COR-L47 (cell line): ENCODE measurements at places on chromosomes 2 and 18.

DNA sequence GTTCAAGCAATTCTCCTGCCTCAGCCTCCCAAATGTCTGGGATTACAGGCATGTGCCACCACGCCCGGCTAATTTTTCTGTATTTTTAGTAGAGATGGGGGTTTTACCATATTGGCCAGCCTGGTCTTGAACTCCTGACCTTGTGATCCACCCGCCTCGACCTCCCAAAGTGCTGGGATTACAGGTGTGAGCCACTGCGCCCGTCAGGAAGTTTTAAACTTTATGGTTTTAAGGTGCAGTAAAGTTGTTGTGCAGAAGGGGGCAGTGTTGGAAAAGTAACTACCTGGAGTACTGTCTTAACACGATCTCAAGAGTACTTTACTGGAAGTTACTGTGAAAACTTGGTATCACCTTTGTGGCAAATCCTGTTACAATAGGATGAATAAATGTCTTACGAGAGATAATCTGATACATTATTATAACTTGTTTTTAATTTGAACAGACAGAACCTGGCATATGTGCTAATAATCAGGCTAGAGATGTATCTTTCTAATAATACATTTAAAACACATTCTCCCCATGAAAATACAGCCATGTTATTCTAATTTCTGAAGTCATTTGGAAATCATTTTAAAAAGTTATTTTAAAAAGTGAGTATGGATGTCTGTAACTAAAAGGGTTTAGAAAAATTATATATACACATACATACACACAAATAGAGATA is 10.8 kb downstream of the SPDYA start:
- no peak for DNase-seq

- DNase-seq = no peak
Observed at GRCh38 chr2:96921561-96922319, 51.9 kb upstream of the SEMA4C start.

GRCh38 chr2:31386648-31387047 is 27.9 kb downstream of the XDH start:
- DNase-seq = peak; percentile 4

DNA sequence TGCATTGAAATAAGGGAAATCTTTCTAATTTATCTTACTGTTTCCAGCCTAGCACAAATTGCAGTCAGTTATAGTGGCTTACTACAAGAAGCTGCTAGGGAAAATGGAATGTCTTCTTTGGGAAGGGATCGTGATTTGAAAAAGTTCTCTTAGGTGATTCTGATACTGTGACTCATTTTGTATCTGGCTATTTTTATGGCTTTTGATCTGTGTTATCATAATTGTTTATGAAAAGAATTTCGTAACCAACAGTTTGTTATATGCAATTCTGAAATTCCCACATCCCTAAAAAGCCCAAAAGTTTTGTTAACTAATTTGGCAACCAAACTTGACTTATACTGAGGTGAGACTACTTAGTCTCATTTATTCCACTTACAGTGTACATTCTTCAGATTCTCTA is 12.4 kb downstream of the PTPN4 start:
- DNase-seq = no peak

GRCh38 chr2:163417596-163418337 is 318.0 kb downstream of the FIGN start:
- DNase-seq = no peak

DNA sequence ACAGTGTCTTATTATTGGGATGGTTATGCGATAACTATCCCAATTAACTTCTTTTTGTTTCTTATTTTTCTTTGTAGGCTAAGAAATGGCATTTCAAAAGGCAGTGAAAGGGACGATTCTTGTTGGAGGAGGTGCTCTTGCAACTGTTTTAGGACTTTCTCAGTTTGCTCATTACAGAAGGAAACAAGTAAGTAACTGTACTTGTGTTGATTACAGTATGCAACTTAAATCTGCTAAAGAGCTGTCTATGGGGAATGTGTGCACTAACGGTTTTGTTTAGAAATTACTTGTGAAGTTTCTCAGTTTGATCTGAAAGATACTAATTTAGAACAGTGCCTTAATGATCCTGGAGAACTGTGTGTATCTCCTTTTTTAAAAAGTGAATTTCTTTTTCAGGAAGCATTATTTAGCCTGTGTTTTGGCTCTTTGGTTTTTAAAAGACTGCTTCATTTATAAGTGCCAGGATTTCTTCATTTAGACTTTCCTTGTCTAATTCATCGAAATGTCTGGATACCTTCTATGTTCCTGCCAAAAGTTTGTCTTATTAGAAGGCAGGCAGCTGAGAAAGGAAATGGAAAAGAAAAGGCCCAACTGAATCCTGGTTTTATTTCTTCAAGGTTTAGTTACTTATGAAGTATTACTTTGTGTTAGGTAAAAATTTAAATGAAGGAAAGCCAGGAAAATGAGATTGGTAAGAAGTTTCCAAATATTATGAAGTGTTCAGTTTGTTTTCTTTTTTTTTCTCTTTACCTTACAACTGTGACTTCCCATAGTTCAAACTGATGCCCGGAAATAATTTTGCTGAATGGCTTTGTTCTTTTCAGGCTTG is 40.1 kb downstream of the GPD2 start:
- no peak for DNase-seq

DNA sequence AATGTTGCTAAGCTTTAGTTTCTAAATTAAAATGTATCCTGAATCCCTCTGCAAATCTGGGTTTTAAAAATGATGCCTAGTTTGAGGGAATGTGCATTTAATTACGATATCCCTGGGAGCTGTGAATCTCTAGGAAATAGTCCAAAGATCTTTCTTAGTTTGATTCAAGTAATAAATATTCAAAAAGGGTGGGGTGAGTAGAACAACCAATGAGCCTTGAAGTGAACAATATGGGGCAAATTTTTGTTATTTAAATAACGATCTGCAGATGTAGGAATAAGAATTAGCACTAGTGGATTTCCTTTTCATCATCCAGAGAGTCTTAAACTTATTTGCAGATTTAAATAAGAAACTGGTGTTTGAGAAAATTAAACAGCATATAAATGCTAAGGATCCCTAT is 106.3 kb downstream of the ACVR1 start:
- DNase-seq = no peak

DNA sequence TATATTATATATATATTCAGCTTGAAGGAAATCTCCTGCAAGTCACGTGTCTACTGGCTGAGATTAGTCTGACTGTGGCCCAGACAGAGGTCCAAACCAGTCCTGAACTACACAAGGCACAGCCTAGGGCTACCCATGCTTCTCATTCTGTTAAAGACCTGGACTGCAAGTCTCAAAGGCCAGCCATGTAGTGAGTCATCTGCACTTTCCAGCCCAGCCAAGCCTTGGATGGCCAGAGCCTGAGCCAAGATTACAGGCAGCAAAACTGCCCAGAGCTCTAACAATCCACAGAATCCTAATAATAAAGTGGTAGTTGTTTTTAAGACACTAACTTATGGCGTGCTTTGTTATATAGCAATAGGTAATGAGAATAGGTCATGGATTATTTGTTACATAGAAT is 259.6 kb downstream of the SS18 start:
- no peak for DNase-seq

DNA sequence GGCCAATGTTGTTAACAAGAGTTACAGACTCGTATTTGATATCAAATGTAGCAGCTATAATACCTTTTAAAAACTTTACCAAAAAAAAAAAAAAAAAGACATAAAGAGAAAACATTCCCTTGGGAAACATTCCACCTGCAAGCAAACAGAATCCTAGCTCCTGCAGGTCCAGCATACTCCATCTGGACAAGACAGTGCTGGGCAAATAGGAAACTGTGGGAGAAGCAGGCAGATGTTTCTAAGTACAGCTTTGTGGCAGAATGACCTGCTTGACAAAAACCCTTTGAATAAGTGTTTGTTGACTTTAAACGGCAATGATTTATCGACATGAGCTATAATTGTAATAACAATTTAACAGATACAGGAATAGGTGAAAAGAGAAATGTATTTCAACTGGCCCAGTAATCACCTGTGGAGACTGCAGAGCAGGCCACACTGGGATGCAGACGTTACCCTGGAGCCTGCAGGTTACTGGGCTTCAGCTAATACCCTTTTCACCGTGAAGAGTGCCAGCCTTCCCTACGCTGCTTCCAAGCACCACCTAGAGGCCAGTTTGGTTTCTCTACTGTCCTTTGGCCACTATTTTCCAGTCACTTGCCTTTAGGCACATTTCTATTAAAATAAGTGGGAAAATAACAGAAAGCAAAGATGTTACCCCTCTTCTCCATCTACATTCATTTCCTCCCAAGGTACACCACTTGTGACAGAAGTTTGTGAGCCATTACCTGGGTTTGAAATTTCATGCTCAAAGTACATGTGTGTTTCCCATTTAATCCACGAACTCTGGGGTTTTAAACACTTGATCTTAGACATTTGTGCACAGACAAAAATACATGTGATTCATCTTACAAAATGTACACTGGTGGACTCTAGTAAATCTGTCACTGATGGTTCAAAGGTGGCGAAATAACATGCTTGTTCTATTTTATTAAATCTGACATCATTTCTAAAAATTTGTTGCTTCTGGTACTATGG is 96.9 kb upstream of the ZNF397 start:
- peak; percentile 97 for DNase-seq

DNA sequence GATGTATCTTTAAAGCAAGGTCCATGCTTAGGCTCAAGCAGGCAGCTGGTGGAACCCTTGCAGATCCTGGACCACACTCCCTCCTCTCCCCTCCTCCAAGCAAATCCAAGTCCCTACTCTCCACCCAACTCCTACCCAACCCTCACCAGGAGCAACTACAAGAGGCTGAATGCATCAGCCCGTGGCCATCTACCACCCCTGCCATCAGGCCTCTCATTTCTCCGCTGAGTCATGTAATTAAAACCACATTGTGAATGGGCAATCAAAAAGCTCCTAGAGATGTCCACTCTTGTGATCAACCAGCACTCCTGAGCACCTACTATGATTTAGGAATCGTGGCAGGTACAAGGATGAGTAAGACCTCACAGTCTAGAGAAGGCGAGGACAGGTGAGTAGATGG is 142.2 kb upstream of the CAPN13 start:
- DNase-seq = no peak

DNA sequence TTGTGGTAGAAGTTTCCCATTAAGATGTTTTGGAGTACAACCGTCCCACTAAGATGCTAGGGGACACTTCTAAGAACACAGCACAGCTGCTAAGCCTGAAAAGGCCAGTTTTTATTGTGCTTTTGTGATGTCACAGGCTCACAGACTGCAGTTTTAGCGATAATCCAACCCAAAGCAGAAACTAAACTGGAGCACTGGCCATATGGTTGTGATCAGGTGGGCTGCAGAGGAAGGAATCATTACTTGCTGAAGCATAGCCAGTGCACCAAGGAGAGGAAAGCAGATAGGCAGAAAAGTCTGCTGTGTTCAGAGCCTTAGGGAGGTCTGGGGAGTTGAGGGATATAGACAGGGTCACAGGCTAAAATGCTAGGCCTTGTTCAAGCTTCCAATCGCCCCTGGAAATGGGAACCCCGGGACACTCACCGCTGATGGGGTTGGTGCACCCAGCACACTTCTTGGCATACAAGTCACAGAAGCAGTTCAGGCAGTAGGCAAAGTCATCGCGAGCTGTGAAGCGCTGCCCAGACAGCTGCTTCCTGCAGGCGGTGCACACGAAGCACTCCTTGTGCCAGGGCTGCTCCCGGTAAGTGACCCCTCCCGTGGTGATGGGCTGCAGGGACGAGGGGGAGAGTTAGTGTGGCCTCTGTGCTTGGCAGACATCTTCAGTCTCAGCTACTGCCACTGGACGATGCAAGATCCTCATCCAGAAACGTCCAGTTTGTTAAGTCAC is 25.7 kb downstream of the C2orf49 start:
- DNase-seq = no peak

- DNase-seq = no peak
Observed at GRCh38 chr18:11974741-11975325, 6.5 kb upstream of the IMPA2 start.

DNA sequence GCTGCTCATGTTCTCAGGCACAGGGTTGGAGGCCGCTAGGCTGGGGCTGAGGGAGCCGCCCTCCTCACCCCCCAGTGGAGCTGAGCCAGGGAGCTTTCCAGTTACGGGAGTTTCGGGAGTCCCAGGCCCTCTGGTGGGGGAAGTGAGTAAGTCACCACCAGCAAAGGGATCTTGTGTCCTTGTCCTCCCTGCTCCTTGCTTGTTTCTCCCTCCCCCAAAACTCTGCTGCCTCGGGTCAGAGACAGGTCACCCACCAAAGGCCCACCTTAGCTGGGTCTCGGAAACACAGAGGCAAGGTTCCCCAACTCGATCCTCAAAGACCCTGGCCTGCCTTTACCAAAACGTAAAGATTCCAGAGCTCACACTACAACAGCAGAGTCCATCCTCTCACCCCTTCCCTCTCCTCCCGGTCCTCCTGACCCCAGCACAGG is 60.5 kb upstream of the POMC start:
- peak; percentile 69 for DNase-seq

DNA sequence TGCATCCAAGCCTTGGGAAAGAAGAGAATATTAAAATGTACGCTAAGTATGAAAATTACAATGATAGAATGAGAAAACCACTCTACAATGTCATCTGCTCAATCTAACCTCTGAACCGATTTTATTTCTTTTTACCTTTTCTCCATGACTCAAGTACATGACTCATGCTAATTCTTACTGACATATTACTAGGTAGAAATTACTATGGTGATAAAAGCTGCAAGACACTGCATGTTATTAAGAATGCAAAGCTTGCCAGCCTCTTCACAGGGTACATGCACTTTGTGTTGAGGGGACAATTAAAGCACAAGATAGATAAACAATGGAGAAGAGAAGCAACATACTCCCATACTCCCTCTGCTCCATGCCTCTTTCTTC is 20.7 kb downstream of the SFT2D3 start:
- no peak for DNase-seq

DNA sequence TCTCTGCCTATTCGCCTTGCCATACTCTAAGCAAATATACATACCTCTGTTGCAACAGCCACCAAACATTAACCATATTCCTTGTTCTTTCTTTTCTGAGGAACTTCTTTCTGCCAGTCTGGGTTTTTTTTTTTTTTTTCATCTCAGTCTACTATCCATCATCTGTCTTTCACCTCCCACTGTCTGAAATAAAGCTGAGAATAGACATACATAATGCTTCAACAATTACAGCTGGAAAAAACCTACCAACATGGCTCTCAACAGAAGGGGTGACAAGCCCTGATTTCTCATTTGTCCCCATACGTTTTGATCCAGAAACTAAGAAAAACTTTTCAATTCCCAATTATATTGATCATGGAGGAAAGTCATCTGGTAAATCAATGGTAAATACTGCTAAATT is 728.8 kb upstream of the POU3F3 start:
- DNase-seq = no peak

DNA sequence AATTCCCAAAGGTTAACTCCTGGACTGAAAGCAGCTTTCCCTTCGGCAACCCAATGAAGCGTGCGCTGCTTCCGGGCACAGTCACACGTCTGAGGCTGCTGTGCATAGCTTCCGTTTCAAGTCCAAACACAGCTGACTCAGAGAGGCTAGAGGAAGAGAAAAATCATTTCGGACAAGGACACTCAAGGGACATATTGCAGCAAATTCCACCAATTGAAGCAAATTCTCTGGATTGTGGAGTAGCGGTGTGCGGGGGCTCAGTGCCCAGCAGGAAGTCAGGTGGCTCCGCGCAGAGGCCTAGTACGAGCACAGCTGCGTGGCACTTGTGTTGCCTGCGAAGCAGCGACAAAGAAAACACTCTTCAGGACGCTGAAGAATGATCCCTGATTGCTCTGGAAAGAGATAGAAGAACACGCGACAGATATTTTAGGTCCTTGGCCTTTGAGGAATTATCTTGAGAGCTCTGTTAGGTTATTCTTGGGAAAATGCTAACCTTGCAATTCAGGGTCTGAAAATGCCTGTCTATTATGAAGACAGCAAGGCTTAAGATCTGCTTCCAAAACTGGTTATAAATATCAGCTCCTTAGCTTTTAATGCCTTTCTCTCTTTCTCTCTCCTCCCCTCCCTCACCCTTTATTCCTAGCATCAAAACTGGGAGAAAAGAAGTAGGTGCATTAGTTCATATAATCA is 352.6 kb upstream of the DLGAP1 start:
- DNase-seq = no peak
